ENCODE measurements at places on chromosomes 3 and 15.

- no peak for DNase-seq
Observed at GRCh38 chr15:85142312-85142711, 160.7 kb downstream of the PDE8A start.

DNA sequence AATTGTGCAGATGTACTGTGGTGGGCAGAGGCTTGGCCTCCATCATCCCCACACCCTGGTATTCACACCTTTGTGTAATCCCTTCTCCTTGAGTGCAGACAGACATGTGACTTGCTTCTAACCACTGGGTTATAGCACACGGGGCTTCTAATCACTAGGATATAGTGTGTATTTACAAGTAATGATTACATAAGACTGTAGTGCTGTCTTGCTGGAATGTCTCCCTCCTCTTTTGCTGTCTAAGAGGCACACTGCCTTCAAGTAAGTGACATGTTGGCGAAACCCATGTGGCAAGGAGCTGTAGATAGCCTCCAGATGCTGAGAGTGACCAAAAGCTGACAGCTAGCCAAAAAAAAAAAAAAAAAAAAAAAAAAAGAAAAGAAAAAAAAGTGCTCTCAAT, 542.7 kb upstream of the MDFIC2 start:
- DNase-seq = no peak

DNA sequence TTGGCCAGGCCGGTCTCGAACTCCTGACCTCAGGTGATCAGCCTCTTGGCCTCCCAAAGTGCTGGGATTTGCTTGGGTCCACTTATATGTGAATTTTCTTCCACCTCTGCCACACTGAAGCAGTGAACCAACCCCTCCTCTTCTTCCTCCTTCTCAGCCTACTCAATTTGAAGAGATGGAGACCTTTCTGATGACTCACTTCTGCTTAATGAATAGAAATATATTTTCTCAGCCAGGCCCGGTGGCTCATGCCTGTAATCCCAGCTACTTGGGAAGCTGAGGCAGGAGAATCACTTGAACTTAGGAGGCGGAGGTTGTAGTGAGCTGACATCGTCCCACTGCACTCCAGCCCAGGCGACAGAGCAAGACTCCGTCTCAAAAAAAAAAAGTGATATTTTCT, 46.8 kb upstream of the GATM start:
- DNase-seq = no peak

GRCh38 chr3:184129012-184129411, 6.1 kb upstream of the EIF2B5 start:
- no peak for DNase-seq

- DNase-seq = no peak
Observed at GRCh38 chr3:177058648-177059047, 138.6 kb downstream of the TBL1XR1 start.

- DNase-seq = no peak
Observed at GRCh38 chr3:15172806-15173205, 33.2 kb upstream of the CAPN7 start.

DNA sequence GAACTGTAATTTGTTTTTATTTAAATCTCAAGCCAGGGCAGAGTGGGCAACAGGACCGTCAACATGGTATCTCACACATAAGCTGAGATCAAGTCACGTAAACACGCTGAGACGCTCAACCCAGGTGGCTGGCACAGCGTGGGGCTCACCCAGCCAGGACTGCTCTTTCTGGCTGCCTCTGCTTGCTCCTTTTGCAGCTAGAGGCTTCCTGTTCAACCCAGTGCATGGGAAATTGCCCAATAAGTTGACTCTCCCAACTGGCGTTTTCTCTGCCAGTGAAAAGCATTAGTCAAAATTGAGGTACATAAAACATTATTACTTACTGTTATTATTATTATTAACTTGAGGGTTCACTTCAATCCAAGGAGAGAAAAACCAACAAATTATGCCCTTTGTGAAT, 398.1 kb downstream of the NR2F2 start:
- no peak for DNase-seq

DNA sequence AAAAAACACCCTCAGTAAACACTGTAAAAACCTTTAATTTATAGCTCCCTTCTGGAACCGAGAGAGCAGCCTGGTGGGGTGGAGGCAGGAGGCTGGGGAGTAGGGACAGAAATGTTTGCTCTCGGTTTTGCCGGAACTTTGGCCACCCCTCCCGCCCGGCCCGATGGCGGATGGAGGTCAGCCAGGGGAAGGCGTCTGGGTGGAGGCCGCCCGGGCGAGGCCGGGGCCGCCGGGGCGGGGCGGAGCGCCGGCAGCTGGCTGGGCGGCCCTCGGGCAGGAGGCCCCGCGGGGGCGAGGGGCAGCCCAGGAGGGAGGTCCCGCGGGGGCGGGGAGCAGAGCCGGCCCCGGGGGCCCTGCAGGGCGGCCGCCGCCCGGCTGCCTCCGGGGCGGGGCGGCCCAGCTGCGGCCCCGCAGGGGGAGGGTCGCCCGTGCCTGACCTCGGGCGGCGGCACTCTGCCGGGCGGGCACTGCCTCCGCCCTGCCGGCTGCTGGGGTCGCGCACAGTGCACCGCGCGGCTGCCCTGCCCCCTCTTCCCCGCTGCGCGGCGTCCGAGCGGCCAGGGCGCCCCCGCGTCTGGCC, 829 bp upstream of the SKIL start:
- DNase-seq = no peak

- DNase-seq = no peak
Observed at GRCh38 chr3:192875971-192876565, 41.6 kb downstream of the MB21D2 start.

DNA sequence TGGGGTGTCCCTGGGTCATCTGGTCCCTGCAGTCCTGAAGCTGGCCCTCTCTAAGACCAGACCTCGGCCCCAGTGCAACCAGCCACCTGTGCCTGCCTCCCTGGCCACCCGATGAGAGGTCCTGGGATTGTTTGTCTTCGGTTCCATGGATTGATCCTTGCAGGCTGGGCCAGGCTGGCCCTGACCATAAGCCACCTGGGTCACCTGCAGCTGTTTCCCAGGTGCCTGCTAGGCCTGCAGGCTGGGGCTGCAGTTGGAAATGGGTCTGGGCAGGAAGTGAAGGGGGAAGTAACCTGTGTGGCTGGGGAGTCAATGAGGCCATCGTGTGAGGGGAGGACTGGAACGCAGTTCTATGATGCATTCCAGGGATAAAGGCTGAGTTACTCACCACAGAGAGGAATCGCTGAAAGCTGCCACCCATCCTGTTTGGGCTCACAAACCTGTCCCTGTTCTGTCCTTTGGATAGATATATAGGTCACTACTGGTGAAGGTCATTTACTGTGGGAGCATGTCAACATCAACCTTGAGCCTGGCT, 30.9 kb upstream of the VPS8 start:
- no peak for DNase-seq

DNA sequence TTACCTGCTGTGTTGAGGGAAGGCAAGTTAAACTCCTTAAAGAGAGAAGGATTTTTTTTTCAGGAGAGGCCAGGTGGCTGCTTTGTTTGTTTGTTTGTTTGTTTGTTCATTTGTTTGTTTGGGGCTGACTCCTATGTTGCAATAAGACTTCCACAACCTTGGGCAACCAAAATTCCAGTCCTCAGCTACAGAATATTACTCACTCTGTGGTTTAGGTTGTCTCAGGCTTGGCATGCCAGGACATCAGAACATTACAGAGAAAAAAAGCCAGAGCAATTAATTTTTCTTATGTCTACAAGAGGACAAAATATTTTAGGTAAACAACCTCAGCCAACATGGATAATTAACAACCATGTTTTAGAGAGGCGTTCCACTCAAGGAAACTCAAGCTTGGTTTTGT, 156.7 kb upstream of the ATP11B start:
- DNase-seq = no peak

DNA sequence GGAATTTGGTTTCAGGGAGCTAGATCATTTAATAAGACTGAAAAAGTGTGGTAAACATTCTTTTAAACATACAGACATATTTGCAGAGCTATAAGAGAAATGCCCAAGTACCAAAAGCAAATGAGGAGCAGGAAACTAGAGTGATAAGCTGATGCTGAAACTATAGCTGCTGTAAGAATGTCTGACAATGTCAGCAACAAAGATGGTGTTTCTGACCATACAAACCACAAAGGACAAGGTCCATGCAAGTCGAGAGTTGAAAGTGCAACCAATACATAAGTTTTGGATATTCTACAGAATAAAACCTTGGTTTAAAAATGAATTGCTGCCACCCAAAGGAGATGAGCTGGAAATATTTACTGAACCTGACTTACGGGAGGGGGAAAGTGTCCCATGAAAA, 610.2 kb downstream of the TBL1XR1 start:
- DNase-seq = no peak

GRCh38 chr3:190671658-190672057, 157.8 kb downstream of the IL1RAP start:
- no peak for DNase-seq

GRCh38 chr15:83655237-83655616, 1.3 kb downstream of the ADAMTSL3 start:
- DNase-seq = no peak

Data from cerebellar nuclear complex (tissue), 1 donor.